ENCODE measurements at places on chromosomes 1 and 21. TPM values are rescaled to one million over a fixed set of nuclear protein-coding genes. Genes with fewer than 3 reads are reported as not detected.

The TMEM125 gene
- polyA plus RNA-seq: not detected

The HJV gene
- polyA plus RNA-seq: not detected

The SH2D1B gene
- 0.15 TPM for polyA plus RNA-seq

The LRRC38 gene
- polyA plus RNA-seq: not detected
